ENCODE measurements at places on chromosomes 5 and 9.

DNA sequence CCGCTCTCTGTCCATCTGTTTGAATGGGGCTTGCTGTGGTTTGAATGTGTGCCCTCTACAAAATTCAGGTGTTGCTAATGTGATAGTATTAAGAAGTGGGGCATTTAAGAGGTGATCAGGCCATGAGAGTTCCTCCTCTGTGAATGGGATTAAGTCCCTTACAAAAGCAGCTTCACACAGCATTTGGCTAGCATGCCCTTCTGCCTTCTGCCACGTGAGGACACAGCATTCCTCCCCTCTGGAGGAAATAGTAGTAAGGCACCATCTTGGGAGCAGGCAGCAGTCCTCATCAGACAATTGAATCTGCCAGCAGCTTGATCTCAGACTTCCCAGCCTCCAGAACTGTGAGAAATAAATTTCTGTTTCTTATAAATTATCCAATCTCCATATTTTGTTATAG lies 540.2 kb downstream of the CSNK1G3 start:
- no peak for DNase-seq

DNA sequence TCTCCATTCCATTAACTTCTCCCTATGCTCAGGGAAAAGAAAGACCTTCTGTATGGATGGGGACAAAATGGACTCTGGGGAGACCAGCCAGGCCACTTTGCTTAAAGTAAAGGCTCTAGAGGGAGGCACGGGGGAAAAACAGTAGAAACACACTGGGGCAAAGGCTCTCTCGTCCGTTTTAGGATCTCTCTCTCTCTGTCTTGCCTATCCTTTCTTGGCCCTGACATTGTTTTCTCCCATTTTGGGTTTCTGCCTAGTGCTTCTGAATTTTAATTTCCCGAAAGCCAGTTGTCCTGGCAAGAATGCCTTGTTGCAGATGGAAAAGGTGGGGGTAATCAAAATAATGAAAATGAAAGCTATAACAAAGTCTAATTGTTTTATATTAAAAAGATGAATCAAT lies 28.2 kb downstream of the NMUR2 start:
- DNase-seq = no peak

DNA sequence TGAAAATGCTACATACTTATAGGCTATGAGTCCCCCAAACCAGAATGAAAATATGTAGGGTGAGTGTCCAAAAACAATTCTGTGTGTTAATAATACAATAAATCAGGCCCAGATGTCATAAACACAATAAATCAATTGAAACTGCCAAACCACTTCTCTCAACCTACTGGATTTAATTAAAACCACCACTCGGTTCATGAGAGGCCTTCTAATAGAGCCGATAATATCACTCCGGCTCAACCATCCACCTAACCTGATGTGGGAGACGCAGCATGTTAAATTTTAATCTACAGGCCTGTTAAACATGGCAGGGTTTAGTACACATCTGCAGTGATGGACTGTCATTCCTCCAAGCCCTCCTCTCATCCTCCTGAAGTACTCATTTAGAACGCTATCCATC lies 734.5 kb upstream of the ZNF608 start:
- DNase-seq = no peak

DNA sequence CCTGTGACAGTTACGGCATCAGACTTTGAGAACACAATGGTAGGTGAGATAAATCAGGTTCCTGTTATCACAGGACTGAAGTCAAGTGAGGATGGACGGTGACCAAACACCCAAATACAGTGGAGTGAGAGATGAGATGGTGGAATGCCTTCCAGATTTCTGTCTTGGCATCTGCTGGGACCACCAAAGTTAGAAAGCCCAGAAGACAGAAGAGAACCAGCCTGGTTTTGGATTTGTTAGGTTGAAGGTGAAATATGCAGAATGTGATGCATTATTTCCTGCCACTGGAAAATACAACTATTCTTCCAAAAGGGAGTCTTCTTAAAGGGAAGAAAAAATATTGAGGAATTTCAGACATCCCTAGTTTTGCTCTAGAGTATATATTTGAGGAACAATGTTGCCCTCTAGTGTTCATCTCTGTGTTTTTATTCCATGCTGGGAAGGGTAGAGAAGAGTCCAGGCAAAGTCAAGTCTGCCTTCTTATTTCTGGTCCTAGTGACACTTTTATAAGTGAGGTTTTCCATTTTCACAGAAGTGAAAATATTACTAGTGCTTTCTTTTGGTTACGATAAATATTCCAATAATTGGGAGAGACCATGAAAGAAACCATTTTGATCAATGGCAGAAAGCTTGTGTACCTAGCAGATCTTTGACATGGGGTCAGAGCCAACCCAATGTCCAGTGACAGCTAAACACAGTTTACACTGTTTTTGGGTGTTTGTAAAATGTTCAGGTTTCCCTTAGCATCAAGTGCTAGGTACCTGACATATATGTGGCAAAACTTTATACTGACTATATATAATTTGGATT lies 142.3 kb upstream of the ANKH start:
- DNase-seq = peak; percentile 63
